Adrenal gland (tissue), 19 donors: ENCODE measurements at places on chromosomes 6 and 20. TPM values are rescaled to one million over a fixed set of nuclear protein-coding genes. Genes with fewer than 3 reads are reported as not detected.
A peak's percentile ranks its signal among the peaks of the same experiment; 100 is the strongest.

Gene NR2E1
- total RNA-seq, result 1.2 TPM

Gene ALDH8A1
- total RNA-seq, result 2.1 TPM

Gene ME1
- total RNA-seq, result 64.7 TPM

Gene MUC21
- not detected for total RNA-seq

Gene HAO1
- not detected for total RNA-seq

Gene RIPPLY2
- total RNA-seq, result 0.83 TPM

Gene MICB
- total RNA-seq, result 3.0 TPM

Gene TULP1
- not detected for total RNA-seq

Gene NTSR1
- not detected for total RNA-seq

Gene EDN1
- total RNA-seq, result 0.61 TPM

Gene HMGCLL1
- total RNA-seq, result 5.2 TPM

Gene PSORS1C1
- 0.47 TPM for total RNA-seq

GRCh38 chr20:43420192-43420591 is 37.5 kb upstream of the SRSF6 start:
- DNase-seq, result no peak

DNA sequence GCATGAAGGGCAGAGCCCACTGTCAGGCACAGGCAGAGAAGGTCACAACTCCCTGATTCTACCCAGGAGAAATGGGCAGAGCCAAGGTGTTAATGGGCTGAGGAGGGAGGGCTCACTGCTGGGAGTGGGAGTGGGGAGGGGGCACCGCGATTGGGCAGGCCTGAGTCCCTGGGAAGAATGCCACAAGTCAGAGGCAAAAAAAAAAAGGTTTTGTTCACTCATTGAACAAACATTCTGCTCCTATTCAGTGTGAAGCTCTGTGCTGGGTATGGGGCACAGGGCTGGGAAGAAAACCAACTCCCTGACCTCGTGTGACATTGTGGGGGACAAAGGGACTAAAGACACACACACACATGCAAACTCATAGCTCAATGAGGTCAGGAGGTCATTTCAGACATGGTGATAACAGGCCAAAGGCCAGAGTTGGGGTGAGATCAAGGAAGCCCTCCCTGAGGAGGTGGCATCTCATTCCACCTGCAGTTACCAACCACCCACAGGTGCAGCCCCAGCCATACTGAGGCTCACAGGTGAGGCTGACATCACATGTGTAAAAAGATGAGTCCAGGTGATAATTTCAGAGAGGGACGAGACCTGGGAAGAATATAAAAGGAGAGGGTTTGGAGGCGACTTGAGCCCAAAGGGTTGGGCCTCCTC is 3.2 kb upstream of the PMEPA1 start:
- DNase-seq, result no peak

- no peak for DNase-seq
These were observed 11.7 kb downstream of the TPD52L1 start for GRCh38 chr6:125165256-125165655.

DNA sequence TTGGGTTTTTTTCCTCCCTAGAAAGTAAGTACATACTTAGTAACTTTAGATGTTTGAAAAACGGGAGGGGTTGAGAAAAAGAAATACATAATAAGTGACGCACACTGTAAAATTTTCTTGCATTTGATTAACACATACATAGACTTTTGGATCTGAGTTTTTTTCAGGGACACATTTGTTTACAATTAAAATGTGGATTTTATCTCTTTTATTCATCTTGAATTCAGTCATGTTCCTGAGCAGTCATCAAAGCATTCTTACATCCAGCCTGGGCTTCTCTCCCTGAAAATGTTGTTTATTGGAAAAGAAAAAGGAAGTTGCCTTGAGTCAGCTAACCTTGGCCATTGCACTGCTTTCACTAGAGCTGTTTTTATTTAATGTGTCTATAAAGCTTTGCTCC is 8.7 kb upstream of the RPP40 start:
- no peak for DNase-seq

DNA sequence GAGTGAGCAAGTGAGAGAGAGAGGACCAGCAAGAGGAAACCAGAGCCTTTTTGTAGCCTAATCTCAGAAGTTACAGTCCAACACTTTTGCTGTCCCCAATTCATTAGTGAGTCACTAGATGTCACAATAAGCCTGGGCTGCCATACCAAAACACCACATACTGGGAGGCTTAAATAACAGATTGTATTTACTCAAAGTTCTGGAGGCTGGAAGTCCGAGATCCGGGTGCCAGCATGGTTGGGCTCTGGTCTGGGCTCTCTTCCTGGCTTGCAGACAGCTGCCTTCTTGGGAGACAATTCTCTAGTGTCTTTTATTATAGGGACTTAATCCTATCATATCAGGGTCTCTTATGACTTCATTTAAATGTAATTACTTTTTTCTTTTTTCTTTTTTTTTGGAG is 50.7 kb upstream of the FERMT1 start:
- no peak for DNase-seq

DNA sequence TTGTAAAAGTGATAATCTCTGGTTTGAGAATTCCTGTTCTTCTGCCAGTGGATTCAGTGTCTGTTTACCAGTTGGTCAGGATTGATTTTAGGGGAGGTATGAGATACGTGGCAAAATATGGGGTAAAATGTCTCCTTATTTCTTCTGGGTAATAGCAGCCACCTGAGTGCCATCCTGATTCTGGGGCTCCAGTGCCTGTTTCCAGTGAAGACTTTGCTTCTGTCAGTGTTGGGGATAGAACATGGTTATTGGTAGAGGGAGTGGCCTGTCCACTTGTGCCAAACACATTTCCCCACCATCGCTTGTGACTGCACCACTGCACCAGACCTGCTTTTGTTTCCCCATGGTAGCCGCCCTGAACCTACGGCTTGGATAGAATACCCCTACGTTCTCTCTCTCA is 15.7 kb downstream of the PANK2 start:
- DNase-seq, result no peak

- no peak for DNase-seq
These were observed 16.2 kb downstream of the CST7 start for GRCh38 chr20:24965065-24965919.

DNA sequence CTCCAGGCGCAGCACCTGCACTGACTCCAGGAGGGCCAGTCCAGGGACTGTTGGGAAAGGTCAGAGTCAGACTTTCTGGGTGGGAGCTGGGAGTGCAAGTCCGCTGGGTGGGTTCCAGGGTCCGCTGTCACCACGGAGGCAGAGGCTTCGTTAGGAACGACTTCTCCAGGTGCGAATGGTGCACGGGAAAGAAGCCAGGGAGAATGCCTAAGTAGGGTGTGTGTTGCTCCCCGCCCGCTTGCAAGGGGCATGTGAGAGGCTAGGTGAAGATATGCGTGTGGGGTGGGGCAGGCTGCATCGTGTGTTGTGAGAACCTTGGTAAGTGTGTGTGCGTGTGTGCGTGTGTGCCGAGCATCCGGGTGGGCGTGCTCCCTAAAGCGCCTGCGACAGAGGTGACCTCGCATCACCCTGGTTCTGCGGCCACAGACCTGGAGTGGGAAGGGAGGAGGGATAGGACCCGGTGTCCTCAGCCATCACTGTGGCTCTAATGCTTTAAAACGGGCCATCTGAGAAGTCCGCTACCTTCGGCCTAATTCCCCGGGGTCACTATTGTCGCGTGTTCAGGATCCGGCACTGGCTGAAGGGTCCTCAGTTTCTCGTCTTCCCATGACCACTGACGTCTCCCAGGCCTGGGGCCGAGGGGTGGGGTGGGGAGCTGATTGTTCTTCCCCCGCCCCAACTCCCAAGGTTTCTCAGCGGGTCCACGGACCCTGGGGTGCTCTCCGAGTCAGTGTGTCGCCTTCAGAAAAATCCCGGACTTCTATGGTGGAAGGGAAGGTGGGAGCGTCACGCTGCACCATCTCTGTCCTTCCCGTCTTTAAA is 6.1 kb downstream of the SLC32A1 start:
- no peak for DNase-seq

GRCh38 chr6:3803627-3804468 is 45.3 kb upstream of the FAM50B start:
- DNase-seq, result peak; percentile 81

DNA sequence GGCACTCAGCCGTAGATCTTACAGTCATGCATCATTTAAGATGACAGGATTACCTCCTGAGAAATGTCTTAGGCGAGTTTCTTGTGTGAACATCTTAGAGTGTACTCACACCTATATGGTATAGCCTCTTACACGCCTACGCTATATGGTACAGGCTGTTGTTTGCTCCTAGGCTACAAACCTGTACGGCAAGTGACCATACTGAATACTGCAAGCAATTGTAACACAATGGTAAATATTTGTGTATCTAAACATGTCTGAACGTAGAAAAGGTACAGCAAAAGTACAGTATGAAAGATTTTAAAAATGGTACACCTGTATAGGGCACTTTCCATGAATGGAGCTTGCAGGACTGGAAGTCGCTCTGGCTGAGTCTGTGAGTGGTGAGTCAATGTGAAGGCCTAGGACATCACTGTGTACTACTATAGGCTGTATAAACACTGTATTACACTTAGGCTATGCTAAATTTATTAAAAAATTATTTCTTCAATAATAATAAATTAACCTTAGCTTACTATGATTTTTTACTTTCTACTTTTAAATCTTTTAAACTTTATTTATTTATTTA is 541 bp upstream of the IL20RA start:
- no peak for DNase-seq

GRCh38 chr20:46997187-46997586 is 102.5 kb downstream of the EYA2 start:
- no peak for DNase-seq

GRCh38 chr20:431012-431904 is 23.2 kb downstream of the RBCK1 start:
- peak; percentile 81 for DNase-seq

GRCh38 chr6:116571683-116572000 is 338 bp downstream of the RWDD1 start:
- no peak for DNase-seq

GRCh38 chr6:132392270-132392646 is 9.0 kb downstream of the MOXD1 start:
- no peak for DNase-seq

GRCh38 chr6:73817253-73817652 is 121.2 kb downstream of the CD109 start:
- no peak for DNase-seq

GRCh38 chr6:168319279-168320111 is at the start of gene DACT2:
Gene DACT2, minus strand, starts transcription at chr6:168319777. Its CDS starts 144 bp downstream, at chr6:168319633.
- no peak for DNase-seq

DNA sequence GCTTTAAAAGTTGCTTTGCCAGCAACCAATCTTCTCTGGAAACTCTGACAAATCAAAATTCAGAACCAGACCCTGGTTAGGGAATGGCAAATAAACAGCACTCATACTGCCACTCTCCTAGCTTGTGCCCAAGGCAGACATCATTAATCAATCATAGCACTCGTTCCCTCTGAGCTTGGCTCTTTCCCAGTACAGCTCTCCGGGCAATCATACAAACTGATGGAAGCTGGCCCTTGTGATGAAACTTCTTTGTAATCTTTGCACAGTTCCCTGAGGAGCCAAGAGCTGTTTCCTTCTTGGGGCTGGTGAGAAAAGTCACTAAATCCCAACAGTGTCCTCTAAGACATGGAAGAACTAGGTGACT is 34.7 kb downstream of the KIAA1755 start:
- no peak for DNase-seq

DNA sequence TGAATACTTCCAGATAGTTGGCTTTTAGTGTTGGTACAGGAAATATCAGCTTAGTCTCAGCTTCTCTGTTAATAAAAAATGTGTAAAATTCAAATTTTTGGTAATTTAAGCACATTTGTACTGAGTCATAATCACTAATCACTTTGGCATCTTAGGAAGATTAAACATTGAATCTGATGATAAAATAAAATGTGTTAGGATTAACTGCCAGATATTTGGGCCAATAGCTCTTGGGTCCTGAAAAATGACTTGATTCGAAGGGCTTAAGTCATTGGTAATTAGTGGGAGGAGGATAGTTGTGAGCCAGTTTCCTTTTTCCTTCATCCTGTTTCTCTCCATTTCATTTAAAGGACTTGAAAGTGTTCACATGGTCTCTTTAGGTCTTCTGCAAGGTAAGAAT is 426.1 kb downstream of the RFPL4B start:
- no peak for DNase-seq

DNA sequence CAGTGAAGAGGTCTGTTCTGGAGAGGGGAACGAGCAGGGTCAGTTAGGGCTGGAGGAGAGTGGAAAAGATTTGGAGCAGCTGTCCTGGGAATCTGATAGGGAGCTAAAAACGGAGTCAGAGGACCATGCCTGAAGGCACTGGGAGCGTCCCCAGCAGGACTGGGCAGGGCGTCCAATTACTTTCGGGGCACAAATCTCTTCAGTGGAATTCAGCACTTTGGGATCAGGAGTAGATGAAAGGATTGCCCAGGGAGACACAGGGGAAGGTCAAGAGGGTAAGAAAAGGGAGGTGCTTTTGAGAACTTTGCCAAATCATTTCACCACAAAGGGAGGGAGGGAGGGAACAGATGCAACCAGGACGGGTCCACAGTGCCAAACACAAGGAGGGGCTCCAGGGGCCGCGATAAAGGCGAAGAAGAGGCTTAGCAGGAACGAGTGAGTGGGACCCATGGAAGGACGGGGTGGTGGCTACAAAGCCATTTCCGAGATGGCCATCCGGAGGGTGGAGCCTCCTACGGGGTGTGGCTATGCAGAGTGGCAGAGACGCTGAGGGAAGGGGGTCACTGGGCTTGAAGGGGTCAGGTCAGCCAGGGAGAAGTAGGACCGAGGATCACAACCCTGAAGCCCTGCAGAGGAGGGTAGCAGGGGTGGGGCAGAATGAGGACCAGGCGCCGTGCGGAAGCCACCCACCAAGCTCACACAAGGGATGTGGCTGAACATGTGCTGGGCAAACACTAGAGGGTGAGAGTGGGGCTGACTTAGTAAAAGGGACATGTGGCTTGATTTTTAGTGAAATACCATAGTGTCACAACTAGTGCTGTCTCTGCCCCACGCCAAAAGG is 180.0 kb upstream of the RREB1 start:
- no peak for DNase-seq

DNA sequence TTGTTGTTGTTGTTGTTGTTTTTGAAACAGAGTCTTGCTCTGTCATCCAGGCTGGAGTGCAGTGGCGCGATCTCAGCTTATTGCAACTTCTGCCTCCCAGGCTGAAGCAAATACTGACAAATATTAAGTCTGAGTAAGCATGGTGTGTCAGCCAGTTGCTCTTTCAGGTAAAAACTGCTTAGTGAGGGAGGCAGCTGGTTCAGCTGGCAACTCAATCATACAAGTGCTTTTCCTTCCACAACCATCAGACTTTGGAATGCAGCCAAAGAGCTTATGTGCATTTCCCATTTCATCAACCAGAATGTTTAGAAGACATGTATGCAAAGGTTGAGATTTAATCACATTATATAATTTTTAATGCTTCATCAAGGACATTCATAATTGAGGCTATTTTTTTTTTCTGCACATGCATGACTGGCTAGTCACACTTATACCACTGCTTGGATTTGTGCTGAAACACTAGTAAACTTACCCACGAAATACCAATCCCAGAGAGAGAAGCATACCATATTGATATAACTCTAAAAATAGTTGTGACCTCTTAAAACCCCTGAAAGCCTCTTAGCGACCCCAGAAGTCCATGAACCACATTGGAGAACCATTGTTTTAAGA is 56.0 kb downstream of the CLIC5 start:
- DNase-seq, result no peak

GRCh38 chr6:38436726-38437465 is 202.8 kb downstream of the BTBD9 start:
- DNase-seq, result no peak
